ENCODE measurements at places on chromosomes 1 and 21.

GRCh38 chr1:177627148-177627910 lies 342.5 kb downstream of the SEC16B start:
- DNase-seq = no peak

GRCh38 chr1:109891930-109892329 lies 18.7 kb upstream of the CSF1 start:
- DNase-seq = no peak

DNA sequence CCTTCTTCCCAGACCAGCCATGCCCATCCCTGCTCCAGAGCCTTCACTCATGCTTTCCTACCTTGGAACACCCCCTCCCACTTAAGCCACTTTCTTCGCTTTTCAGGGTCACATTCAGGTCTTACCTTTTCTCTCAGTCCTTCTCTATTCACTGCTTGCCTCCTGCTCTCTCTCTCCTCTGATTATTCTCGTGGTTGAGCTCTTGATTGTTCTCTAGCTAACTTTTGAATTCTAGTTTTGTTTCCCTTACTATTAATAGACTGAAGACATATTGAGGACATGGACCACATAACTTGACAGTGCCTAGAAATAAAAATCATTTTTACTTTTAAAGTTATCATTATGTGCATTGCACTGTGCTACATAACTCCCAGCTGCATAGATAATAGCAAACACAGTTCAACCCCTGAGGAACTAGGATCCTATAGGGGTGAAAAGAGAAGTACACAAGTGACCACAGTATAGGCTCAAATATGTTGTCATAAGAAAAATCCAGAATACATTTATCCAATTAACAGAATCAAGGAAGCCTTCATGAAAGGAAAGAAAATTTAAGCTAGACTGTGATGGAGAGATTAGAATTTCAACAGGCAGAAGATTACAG lies 21.5 kb downstream of the INSL5 start:
- DNase-seq = no peak

- DNase-seq = no peak
These were observed 53.4 kb upstream of the ACTRT2 start for GRCh38 chr1:2967881-2968280.

DNA sequence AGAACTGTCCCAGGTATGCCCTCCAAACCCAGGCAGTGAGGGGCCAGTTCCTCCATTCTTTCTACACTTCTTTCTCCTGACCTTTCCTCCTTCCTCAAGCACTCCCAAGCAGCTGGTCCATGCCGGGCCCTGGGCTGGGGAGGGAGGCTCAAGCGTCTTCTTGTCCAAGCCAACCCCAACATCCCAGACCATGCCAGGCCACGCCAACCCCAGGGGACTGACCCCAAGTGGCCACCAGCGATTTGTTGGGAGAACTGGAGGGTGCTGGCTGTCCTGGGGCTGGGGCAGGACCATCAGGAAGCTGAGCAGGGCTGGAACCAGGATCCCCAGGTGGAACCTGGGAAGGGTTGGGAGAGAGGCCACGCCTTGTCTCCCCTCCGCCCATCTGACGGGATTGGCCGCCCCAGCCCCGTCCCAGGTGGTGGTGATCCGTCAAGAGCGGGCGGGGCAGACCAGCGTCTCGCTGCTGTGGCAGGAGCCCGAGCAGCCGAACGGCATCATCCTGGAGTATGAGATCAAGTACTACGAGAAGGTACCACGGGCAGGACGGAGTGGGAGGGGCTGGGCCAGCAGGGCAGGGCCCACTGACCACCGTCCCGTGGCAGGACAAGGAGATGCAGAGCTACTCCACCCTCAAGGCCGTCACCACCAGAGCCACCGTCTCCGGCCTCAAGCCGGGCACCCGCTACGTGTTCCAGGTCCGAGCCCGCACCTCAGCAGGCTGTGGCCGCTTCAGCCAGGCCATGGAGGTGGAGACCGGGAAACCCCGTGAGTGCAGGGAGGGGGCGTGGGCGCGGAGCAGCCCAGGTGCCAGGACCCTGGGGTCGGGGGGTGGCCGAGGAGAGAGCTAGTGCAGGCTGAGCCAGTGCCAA lies 29.9 kb downstream of the EPHA8 start:
- no peak for DNase-seq

DNA sequence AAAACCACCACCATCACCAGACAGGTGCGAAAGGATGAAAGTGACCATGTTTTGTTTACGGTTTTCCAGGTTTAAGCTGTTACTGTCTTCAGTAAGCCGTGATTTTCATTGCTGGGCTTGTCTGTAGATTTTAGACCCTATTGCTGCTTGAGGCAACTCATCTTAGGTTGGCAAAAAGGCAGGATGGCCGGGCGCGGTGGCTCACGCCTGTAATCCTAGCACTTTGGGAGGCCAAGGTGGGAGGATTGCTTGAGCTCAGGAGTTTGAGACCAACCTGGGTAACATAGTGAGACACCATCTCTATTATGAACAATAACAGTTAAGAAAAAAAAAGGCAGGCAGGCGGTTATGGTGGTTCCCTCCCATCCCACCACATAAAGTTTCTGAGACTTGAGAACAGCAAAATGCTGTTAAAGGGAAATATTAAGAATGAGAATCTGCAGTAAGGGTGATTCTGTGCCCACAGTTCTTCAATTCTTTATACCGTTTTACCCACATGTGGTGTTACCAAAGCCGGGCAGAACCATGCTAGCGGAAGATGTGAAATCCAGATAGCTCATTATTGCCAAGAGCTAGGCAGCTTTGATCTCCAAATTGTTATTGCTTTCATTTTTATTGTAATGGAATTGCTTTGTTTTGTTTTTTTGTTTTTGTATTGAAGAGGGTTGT lies 34.5 kb upstream of the TDRD10 start:
- DNase-seq = no peak

DNA sequence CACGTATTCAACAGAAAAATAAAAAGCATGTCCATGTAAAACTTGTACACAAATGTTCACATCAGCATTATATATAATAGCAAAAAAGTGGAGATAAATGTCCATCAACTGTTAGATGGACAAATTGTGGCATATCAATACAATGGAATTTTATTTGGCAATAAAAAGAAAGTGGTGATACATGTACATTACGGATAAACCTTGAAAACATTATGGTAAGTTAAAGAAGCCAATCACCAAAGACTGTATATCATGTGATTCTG lies 76.9 kb downstream of the EIF4G3 start:
- DNase-seq = no peak

GRCh38 chr1:40766017-40766416 lies 17.6 kb upstream of the KCNQ4 start:
- no peak for DNase-seq

GRCh38 chr1:21633992-21634805 lies 35.0 kb downstream of the RAP1GAP start:
- DNase-seq = no peak

- DNase-seq = no peak
These were observed 32.2 kb downstream of the ELK4 start for GRCh38 chr1:205599669-205600042.

DNA sequence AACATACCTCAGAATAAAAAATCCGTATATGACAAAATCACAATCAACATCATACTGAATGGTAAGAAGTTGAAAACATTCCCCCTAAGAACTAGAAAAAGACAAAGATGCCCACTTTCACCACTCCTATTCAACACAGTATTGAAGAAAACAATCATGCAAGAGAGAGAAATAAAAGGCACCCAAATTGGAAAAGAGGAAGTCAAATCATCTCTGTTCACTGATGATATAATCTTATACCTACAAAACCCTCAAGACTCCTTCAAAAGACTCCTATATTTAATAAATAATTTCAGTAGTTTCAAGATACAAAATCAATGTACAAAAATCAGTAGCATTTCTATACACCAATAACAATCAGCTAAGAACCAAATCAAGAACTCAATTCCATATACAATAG lies 14.7 kb downstream of the PGLYRP4 start:
- DNase-seq = no peak

DNA sequence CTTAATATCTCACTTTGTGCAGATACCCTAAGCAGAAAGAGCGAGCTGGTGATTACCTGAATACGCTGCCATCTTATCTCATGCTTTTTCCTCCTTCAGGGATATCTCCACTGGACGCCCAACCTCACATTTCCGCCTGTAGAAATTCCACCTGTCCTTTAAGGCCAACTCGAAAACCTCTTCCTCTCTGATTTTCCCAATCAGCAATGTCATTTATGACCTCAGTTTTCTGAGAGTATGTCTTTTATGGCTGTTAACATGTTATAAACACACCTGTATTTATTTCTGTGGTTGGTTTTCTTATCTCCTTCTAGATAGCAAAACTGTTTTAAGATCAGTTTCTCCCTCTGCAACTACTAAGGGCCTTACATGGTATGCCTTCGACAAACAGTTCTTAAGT lies 41.1 kb downstream of the CD34 start:
- DNase-seq = no peak

DNA sequence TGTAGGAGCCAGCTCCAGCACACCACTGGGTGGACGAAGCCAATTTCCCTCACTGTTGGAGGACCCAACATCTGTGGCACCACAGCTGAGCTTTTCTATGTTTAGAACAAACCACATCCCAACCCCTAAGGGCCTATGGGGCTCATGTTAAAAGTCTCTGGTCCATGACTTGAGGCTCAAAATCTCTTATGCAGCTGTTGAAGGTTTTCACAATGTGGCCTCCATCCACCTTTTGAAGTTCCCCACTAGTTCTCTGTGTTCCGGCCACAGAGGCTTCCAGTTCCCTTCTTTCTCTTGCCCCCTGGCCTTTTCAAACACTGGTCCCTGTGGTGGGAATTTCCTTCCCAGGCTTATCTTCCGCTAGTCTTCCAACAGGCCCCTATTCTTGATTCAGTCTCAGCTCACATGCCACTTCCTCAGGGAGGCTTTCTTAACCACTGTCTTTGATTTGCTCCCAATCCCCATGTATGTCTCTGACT lies 3.9 kb upstream of the IFNLR1 start:
- DNase-seq = no peak

DNA sequence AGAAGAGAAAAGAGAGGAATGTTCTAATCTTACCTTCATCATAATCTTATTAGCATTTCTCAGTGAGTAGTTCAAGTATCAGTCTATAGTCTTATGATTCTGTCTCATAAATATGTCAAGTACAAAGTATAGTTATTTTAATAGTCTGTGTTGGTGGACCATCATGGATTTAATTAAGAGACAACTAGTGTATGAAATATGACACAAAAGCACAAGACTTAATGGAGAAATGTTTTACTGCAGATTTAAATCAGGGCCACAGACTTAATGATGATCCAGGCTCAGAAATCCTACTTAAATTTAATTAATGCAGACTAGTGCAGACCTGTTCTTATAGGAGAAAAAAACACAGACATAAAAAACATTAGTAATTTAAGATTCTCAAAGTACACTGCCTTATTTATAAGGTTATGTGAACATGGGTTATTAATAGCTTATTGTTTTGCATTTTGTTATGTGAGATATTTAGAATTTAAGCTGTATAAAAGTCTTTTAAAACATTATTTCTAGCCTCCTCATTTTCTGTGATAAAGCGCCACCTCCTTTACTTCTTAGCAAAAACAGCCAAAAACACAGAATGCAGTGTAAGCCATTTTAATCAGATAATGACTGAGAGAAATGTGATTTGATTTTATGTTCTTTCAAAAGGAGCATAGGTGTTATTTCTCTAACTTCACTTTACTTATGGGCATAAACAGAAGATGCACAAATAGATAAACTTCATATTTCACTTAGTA lies 255.0 kb upstream of the SNX7 start:
- no peak for DNase-seq

GRCh38 chr1:33004613-33005012 lies 32.1 kb downstream of the AK2 start:
- DNase-seq = no peak

DNA sequence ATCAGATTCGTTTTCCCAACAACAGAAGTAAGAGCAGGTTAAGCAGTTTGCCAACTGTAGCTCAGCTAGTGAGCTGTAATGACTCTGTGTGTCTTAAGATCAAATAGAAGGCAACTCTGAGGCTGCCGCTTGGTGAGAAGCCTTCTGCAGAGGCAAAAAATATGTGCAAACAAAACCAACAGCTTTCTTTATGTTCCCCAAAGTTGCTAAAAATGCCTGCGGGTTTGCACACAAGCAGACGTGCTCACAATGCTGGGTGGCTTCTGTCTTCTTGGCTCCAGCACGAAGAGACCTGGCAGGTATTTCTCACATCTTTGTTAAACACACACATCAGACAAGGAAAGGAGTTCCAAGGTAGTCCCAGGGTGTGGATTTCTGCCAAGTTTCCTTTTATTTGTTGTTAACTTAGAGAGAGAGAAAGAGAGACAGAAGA lies 158.9 kb upstream of the JUN start:
- no peak for DNase-seq

DNA sequence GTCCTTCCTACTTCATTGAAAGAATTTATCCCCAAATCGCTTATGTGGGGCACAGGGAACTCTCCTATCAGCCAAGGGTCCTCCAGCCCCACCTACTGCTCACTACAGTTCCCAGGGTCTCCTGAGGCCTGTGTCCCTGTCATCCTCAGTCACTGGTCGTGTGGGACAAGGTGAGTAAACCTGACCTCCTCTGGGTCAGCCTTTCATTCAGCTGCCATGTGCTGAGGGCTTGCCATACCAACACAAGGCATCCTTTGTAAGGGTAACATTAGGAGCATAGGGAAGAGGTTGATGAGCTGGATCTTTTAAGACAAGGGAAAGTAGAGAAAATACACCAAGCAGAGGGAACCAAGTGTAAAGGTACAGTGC lies 11.2 kb upstream of the SNAPIN start:
- DNase-seq = no peak

GRCh38 chr1:216945538-216946080 lies 222.4 kb upstream of the ESRRG start:
- no peak for DNase-seq

- no peak for DNase-seq
These were observed 45.8 kb upstream of the RCC2 start for GRCh38 chr1:17485281-17485680.

GRCh38 chr1:109425391-109426280 lies 612 bp downstream of the PSMA5 start:
- peak; percentile 42 for DNase-seq

DNA sequence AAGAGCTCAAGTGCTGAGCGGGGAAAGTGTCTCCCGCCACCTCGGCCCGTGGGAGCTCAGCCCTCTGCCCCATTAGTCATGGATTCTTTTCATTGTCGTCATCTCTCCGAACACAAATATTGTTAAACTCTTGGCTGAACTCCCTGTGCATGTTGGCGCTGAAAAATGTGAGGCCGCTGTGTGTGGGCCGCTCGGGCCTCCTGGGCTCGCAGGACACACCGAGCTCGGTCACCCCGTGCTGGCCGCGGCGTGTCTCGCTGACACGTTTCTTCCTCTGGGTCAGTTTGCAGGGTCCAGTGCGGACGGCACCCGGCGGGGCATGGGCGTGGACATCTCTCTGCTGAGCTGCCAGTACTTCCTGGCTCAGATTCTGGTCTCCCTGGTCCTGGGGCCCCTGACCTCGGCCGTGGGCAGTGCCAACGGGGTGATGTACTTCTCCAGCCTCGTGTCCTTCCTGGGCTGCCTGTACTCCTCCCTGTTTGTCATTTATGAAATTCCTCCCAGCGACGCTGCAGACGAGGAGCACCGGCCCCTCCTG lies 25.6 kb downstream of the SLC45A1 start:
- DNase-seq = no peak

GRCh38 chr1:32696041-32696440 lies 6.5 kb downstream of the SYNC start:
- no peak for DNase-seq

- no peak for DNase-seq
These were observed 648.4 kb downstream of the PLA2G4A start for GRCh38 chr1:187477103-187477502.
